ENCODE measurements at places on chromosomes 16 and 17.
A peak's percentile ranks its signal among the peaks of the same experiment; 100 is the strongest.

- DNase-seq = no peak
Measured at GRCh38 chr17:65279456-65279855, 142.3 kb downstream of the RGS9 start.

- DNase-seq = peak; percentile 24
Measured at GRCh38 chr16:84700446-84701300, 873 bp downstream of the USP10 start.

- no peak for DNase-seq
Measured at GRCh38 chr17:41967921-41968578, 1.5 kb downstream of the CNP start.

DNA sequence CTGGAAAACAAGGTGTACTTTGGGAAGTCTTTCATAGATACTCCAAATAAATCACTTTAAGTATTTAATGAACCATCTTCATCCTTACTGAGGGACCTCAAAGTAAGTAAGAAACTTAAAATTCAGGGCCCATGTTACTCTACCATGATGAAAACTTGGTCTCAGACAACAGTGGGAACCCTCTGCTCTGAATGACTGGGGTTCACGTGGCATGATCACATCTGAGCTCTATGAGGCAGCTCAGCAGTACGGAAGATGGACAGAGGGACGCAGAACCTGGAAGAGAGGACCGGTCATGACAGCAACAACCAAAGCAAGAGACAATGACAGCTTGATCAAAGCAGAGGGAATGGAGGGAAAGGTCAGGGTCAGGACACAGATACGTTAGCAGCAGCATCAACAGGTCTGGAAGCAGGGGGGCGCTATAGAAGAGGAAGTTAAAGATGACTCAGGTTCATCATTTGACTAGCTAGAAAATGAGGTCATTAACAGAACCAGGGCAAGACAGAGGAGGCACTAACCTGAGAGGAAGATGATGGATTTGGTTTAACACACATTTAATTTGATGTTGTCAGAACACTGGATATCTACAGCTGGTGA, 9.5 kb downstream of the XPO6 start:
- peak; percentile 19 for DNase-seq

GRCh38 chr17:66579556-66579955, 255.4 kb upstream of the CACNG5 start:
- no peak for DNase-seq

- no peak for DNase-seq
Measured at GRCh38 chr17:3024346-3024745, 39.1 kb downstream of the OR1D5 start.

- DNase-seq = no peak
Measured at GRCh38 chr16:66372898-66373155, 6.3 kb downstream of the CDH5 start.

DNA sequence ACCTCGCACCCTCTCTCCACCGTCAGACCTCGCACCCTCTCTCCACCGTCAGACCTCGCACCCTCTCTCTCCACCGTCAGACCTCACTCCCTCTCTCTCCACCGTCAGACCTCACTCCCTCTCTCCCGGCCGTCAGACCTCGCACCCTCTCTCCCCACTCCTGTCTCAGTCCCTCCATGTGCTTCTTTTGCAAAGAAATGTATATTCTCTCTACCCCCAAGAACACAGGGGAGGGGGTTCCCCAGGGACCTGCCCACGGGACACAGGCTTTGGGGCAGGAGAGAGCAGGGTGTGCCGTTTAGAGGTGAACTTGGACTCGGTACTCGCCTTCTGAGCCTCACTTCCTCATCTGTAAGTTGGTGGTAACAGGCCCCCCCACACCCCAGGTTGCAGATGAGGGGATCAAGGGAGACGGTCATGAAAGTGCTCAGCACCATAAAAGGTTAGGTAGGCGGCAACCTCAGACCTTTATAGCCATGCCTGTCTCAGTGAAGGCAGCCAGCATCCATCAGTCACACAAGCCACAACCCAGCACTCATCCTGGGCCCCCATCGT, 63.7 kb downstream of the RPH3AL start:
- no peak for DNase-seq

DNA sequence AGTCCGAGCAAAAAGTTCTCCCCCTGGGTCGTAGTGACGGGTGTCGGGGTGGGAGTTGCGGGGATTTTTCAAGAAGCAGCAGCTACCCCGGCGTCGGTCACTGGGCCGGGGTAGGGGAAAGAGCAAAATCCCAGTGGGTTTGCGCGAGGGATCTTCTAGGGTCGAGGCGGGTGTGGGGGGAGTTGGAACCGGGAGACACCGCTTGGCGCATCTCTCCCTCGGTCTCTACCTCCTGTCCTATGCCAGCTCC, 2.3 kb upstream of the UBTF start:
- no peak for DNase-seq

GRCh38 chr17:29136998-29137730, 43.0 kb downstream of the MYO18A start:
- DNase-seq = no peak

DNA sequence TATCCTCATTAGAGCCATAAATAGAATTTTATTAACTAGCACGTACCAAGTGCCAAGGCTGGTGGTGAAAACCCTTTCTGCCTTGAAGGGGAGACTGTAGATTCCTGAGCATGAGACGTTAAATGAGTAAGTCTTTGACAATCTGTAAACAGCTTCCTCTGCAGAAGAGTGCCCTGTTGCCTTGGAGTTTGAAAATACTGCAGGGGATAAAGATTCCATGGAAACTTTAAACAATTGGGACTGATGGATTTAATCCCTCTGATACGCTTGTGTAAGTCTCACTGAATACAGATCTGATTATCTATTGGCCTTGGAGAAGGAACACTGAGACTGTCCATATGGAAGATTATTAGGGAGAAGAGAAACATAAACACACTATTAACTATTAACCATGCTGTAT, 1053.4 kb upstream of the RBFOX1 start:
- no peak for DNase-seq

DNA sequence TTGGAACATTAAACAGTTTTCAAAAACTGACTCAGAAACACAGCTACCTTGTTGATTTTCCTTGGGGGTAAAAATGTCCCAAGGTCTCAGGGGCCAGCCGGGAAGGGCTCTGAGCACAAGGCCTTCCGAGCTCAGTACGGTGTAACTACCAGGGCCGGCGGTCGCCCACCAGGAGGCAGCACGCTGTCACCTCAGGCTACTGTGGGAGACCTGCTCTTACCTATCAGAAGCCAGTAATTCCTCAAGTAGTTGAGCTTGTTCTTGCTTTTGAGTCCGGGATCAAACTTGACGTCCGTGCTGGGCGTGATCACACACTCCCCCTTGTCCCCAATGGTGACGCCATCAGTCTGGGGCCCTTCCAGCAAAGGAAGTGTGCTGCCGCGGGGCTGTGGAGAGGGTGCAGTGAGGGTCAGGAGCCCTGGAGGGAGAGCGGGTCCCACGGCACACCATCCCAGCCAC, 43.4 kb upstream of the ICAM2 start:
- peak; percentile 52 for DNase-seq

DNA sequence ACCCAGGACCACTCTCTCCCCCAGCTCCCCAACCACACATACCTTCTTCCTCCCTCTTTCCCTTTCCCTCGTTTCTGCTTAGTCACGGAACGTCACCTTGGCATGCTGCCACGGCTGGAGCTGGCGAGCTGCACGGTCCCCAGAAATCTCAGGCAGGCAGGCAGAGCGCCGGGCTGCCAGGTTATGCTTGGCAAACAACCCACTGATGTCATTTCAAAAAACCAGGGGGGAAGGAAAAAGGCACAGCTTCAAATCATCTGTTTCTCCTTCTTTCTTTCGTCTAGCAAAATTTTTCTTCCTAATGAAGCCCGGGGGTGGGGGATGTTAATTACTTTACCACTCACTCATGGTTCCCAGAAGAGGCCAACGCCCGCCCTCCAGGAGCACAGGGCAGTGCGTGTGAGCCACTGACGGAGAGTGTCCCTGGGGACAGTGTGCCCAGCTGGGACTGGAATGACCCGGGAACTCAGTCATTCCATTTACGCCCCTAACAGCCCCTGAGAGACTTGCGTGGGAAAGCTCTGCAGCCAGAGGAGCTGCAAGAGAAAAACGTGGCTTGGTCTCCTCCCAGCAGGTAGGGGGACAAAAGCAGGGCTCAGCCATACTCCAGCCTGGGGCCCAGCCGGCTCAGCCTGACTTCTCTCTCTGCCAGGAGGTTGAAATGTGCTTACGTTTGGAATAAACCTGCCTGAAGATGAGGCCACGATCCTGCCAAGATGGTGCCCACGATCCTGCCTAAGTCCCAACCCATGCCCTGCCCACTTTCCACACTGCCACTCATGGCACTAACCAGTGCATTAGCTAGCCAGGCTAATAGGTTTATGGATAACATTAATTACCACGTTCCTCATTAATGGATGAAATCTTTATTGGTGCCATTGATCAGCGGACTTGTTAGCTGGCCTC, 198.9 kb downstream of the ZFHX3 start:
- no peak for DNase-seq

GRCh38 chr16:9425236-9425635, 333.8 kb downstream of the HAPSTR1 start:
- DNase-seq = no peak

- DNase-seq = peak; percentile 31
Measured at GRCh38 chr17:17757391-17757791, 76.1 kb downstream of the RAI1 start.

Measured in activated CD8-positive, alpha-beta memory T cell treated with anti-CD3 and anti-CD28 coated beads, Interleukin-2, amount 50 U/mL, for 4 hours (primary cell).